HCT116 (cell line): ENCODE measurements at places on chromosomes 2 and 18. TPM values are rescaled to one million over a fixed set of nuclear protein-coding genes. Genes with fewer than 3 reads are reported as not detected.
A peak's percentile ranks its signal among the peaks of the same experiment; 100 is the strongest.

DNA sequence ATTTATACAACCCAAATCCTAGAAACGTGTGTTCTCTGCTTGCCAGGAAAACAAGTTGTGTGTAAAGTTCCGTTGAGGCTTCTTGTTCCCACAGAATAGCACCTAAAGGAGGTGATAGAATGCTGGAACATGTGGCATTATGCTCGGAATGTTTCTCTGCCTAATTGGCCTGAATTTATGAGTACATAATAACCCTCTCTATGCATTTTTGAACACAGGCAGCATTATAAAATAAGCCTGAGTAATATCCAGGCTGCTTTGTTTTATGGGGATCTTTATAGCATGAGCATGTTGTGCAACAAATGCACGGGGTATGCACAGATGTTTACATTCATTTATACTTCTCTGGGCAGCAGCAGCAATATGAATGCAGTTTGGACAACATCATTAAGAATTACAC lies 385.7 kb downstream of the MBD2 start:
- no peak overlapping the region for H3K4me3 ChIP-seq
- H3K27me3 ChIP-seq: no peaks in the 10 kb centered on the region
- no peaks in the 10 kb centered on the region for H3K4me1 ChIP-seq
- H3K36me3 ChIP-seq: no peaks in the 10 kb centered on the region
- H3K27ac ChIP-seq: no peak overlapping the region
- no peak for DNase-seq

CNDP1 gene
- not detected for total RNA-seq

GRCh38 chr18:62101321-62101721 lies 85.5 kb downstream of the PIGN start:
- no peak overlapping the region for H3K4me3 ChIP-seq
- H3K36me3 ChIP-seq: no peaks in the 10 kb centered on the region
- no peaks in the 10 kb centered on the region for H3K4me1 ChIP-seq
- no peaks in the 10 kb centered on the region for H3K27me3 ChIP-seq
- DNase-seq: no peak
- H3K27ac ChIP-seq: no peak overlapping the region

DNA sequence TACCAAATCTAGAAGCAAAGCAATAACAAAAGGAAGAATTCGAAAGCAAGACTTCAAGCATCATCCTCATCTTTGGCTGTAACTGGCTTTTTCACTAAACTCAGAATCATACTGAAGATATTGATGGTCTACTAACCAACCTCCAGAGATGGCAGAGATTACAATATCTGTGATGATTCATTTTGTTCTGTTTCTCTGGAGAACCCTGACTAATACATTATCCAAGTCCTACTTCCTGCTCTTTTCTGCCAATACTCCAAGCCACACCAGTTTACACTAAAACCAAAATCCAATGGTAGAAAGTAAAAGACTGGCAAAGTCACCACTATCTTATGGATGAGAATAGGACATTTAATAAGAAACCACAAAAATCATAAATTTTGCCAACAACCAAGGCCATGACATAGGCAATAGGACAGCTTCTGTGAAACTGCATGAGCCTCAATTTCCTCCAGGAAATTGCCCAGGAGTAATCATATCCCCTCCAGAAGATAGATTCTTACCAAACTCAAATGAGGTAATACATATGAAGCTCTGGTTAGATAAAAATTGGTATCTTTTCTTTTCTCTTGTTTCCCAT lies 159.8 kb downstream of the METTL4 start:
- no peak overlapping the region for H3K4me3 ChIP-seq
- H3K27ac ChIP-seq: no peak overlapping the region
- H3K27me3 ChIP-seq: no peaks in the 10 kb centered on the region
- H3K36me3 ChIP-seq: no peaks in the 10 kb centered on the region

DNA sequence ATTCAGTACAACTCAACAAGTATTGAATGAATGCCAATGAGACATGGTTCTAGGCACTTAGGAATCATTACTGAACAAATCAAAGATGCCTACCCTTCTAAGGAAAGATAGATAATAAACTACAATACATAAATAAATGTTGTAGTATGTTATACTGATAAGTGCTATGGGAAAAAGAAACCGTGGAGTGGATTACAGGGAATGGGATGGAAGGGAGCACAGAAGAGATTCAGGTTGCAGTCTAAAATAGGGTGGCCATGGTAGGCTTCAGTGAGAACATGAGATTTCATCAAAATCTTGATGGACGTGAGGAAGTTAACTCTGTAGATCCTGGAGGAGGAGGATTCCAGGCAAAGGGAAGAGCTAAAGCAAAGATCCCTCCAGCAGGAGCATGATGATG lies 17.9 kb upstream of the CREB1 start:
- DNase-seq: no peak
- no peak overlapping the region for H3K27ac ChIP-seq
- no peaks in the 10 kb centered on the region for H3K4me1 ChIP-seq
- no peaks in the 10 kb centered on the region for H3K36me3 ChIP-seq
- H3K27me3 ChIP-seq: no peaks in the 10 kb centered on the region

DNA sequence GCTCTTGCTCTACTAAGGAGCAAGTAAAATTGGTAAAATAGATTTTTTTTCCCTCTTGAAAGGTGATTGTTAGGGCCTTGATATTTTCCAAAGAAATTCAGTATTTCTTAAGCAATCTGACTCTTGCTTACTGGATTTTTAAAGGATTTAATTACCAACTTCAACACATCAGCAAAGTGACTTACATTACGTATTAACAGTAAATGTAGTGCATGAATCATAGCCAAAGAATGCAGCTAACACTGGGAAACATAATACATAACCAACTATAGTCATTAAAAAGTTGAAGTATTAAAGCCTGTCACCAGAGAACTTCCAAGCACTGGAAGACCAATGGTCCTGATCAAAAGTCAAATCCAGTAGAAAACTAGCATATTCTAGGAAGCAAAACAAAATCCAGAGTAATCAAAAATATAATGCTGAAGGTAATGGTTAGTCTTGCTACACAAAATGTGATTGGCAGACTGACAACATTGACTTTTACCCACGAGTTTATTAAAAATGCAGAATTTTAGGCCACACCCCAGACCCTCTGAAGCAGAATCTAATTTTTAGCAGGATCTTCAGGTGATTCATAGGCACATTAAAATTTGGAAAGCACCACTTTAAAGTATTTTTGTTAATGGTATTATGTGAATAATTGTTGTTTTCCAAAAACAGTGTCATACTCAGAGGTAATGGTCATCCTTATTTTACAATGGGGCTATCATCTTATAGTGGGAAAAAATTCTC lies 31.8 kb upstream of the CAVIN2 start:
- no peaks in the 10 kb centered on the region; the same call in 1 of the 2 replicates for H3K4me1 ChIP-seq
- no peaks in the 10 kb centered on the region for H3K36me3 ChIP-seq
- no peaks in the 10 kb centered on the region for H3K27me3 ChIP-seq
- DNase-seq: no peak
- no peak overlapping the region for H3K27ac ChIP-seq

RAB17 gene
- 41.8 TPM for total RNA-seq

NT5C1B gene
- not detected for total RNA-seq

CGREF1 gene
- 4.0 TPM for total RNA-seq

DNA sequence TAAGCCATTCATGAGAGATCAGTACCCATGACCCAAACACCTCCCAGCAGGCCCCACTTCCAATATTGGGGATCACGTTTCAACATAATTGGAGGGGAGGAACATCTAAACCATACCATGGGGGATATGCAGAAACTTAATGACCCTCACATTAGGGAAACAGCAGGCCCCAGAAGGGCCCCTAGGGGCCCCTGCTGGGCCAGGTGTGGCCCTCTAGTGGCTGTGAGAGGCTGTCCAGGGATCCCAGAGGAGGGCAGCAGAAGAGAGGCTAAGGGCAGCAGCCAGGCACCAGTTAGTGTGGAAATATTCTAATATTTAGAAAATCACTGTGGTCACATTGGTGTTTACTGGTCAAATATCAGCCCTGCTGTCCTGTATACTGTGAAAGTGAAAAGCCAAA lies 49.3 kb upstream of the ANKRD44 start:
- H3K36me3 ChIP-seq: no peaks in the 10 kb centered on the region
- no peaks in the 10 kb centered on the region for H3K4me1 ChIP-seq
- no peak for DNase-seq
- no peaks in the 10 kb centered on the region for H3K27me3 ChIP-seq
- no peak overlapping the region for H3K27ac ChIP-seq

DNA sequence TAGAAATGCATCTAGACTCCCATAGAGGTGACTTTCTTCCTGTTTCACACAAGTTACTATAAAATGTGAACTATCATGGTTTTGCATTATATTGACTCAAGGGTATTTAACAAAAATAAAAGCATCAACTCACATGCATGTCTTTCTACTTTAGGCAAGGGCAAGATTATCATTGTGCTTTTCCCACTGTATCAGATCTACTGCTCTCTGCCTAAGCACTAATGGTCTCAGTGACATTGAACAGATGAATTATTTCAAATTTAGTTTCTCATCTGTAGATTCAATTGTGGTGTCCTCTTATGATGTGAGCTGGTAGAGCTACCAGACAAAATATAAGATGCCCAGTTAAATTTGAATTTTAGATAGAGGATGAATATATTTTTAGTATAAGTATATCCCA lies 113.9 kb downstream of the MTX2 start:
- no peaks in the 10 kb centered on the region for H3K27me3 ChIP-seq
- no peak overlapping the region for H3K27ac ChIP-seq
- DNase-seq: no peak
- H3K36me3 ChIP-seq: no peaks in the 10 kb centered on the region
- H3K4me1 ChIP-seq: no peaks in the 10 kb centered on the region

- H3K27ac ChIP-seq: no peak overlapping the region
- no peak overlapping the region for H3K4me3 ChIP-seq
- peaks cover 10% of the 10 kb centered on the region for H3K4me1 ChIP-seq
- DNase-seq: no peak
- H3K36me3 ChIP-seq: no peaks in the 10 kb centered on the region
Measured at GRCh38 chr2:148614014-148614321, 30.6 kb upstream of the EPC2 start.

NYAP2 gene
- total RNA-seq: not detected

DUSP2 gene
- total RNA-seq: 24.5 TPM

- no peaks in the 10 kb centered on the region for H3K4me1 ChIP-seq
- H3K36me3 ChIP-seq: no peaks in the 10 kb centered on the region
- H3K27me3 ChIP-seq: no peaks in the 10 kb centered on the region
- no peak overlapping the region for H3K4me3 ChIP-seq
Measured at GRCh38 chr2:31066086-31066485, 72.2 kb downstream of the GALNT14 start.

GALNT3 gene
- 9.8 TPM for total RNA-seq

RBM45 gene
- total RNA-seq: 7.4 TPM

MBP gene
- 34.9 TPM for total RNA-seq

SIX3 gene
- total RNA-seq: 1.2 TPM

GRCh38 chr2:85213404-85213803 lies 80.2 kb downstream of the TCF7L1 start:
- H3K36me3 ChIP-seq: no peaks in the 10 kb centered on the region
- DNase-seq: no peak
- no peaks in the 10 kb centered on the region for H3K27me3 ChIP-seq

DNA sequence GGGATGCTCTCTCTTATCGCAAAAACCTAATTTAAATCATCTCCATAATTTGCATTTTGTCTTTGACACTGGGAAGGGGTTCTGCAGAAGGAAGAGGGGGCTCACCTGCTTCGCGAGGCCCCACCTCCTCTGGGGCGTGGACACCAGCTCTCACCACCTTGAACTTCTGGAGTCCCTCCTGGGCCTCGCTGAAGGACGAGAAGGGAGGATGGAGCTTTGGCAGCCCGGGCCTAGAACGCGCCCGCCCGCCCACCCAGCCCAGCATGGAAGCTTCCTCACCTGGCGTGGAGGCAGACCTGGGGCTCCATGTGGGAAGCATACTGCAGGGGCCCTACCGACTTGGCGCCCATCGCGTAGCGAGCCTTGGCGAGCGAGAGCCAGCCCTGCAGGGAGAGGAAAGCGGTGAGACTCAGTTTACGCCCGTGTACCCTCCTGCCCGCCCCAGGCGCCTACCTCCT lies 1.1 kb upstream of the IMP4 start:
- no peaks in the 10 kb centered on the region for H3K27me3 ChIP-seq
- H3K36me3 ChIP-seq: peaks cover 19% of the 10 kb centered on the region
- H3K4me1 ChIP-seq: peaks cover 28% of the 10 kb centered on the region
- peak overlapping the region; percentile 64 for H3K27ac ChIP-seq
- H3K4me3 ChIP-seq: peak overlapping the region; percentile 94
- DNase-seq: no peak
